Glomerular endothelial cell (primary cell): ENCODE measurements at places on chromosomes 7 and 10. TPM values are rescaled to one million over a fixed set of nuclear protein-coding genes. Genes with fewer than 3 reads are reported as not detected.

PTPN20 gene
- 0.12 and 0.39 TPM in 2 replicates for total RNA-seq

DNA sequence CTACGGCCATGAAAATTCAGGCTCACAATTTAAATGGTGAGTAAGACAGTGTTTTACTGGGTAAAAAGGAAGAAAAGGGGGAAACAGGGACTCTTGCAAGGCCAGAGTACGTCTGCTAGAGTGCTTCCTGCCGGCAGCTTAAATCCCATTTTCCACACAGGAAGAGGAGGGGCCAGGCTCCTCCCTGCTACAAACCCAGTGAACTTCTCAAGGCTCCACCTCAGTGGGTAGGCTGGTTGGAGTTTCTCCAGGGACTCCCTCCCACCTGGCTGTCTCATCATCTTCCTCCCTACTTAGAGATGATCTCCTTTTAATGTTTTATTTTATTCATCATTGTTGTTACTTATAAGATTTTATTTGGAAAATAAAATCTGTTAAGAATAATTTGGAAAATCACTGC lies 62.6 kb upstream of the SEMA3C start:
- no peak for DNase-seq

FKBP6 gene
- not detected in 2 replicates for total RNA-seq

DNA sequence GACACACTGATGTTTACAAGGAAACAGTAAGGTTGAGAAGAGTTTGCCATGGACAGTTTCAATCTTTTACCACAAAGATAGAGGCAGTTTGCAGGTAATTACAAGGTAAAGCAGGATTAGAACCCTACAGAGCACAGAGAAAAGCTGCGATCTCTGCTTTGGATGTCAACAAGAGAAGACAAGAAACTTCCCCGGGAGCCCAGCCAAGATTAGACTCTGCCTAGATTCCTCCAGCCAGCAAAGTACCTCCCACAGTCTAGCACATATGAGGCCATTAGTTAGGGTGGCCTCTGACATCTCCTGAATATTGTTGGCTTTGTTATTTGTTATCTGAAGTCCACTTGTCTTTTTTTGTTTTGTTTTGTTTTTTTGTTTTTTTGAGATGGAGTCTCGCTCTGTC lies 178.1 kb downstream of the CALN1 start:
- DNase-seq = no peak

DNA sequence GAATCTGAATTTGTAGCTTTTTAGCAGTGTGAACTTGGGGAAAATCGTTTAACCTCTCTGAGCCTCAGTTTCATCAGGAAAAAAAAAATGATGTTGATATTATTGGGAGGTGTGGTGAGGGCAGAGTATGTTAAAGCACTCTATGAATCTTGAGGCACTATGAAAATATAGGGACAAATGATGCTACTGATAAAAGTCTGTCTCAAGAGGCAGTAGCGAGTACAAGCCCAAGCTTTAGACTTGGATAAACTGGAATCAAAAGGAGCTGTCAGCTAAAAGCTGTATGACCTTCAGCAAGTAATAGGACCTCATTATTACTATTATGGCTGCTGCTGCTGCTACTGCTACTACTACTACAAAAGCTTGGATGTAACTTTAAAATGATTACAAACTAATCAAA lies 8.4 kb downstream of the ZNF277 start:
- DNase-seq = no peak
